Heart left ventricle (tissue), 16 donors: ENCODE measurements at places on chromosomes 7 and 10. TPM values are rescaled to one million over a fixed set of nuclear protein-coding genes. Genes with fewer than 3 reads are reported as not detected.

DNA sequence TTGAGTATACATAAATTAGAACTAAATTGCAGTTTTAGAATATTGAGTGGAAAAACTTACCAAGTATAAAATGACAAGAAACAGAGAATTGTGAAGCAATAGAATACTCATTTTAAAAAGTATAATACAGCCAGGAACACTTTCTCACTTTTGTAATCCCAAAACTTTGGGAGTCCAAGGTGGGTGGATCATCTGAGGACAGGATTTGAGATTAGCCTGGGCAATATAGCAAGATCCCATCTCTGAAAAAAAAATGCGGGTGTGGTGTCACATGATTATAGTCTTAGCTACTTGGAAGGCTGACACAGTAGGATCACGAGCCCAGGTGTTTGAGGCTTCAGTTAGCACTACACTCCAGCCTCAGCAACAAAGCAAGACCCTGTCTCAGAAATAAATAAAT lies 440.9 kb upstream of the POT1 start:
- no peak for DNase-seq

- no peak for DNase-seq
Observed at GRCh38 chr7:126843336-126843735, 409.4 kb downstream of the GRM8 start.

DNA sequence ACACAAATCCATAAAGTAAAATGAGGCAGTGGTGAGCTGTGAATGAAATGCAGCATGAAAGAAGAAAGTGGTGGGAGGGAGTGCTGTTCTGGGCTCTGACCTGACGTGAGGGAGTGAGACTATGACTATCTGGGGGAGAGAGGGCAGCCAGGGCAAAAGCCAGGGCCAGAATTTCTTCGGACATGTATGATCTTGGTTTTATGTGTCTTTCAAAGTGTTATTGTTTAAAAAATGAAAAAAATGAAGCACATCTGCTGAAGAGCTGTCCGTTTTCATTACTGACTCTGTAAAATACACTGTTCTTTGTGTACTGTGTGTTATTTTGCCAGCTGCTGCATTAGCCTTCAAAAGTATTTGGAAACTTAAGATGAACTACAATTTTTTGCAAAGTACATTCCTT lies 70.2 kb upstream of the KLF14 start:
- no peak for DNase-seq

DNA sequence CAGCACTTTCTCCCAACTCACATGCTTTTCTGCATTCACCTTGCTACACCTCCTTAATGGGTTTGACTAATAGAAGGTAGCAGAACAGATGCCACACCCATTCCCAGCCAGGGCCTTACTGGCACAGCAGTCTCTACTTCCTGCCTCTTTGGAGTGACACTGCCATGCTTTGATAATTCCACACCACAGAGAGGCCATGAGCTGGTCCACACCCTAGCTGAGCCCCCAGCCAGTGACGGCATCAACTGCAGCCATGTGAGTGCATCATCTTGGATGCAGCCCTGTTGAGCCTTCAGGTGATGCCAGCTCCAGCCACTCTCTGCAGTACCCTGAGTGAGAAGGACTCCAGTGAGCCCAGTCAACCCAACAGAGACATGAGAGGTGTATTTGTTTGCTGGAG lies 27.5 kb upstream of the EZH2 start:
- no peak for DNase-seq

Gene PRKCQ
- 0.92 TPM for total RNA-seq

Gene GGCT
- 22.4 TPM for total RNA-seq
